ENCODE measurements at places on chromosomes 4 and X.

- DNase-seq = no peak
Measured at GRCh38 chr4:184408021-184408683, 66.2 kb downstream of the IRF2 start.

- DNase-seq = no peak
Measured at GRCh38 chr4:138598226-138598625, 356.1 kb upstream of the SLC7A11 start.

GRCh38 chrX:22340022-22340616 lies 67.4 kb downstream of the CBLL2 start:
- no peak for DNase-seq

DNA sequence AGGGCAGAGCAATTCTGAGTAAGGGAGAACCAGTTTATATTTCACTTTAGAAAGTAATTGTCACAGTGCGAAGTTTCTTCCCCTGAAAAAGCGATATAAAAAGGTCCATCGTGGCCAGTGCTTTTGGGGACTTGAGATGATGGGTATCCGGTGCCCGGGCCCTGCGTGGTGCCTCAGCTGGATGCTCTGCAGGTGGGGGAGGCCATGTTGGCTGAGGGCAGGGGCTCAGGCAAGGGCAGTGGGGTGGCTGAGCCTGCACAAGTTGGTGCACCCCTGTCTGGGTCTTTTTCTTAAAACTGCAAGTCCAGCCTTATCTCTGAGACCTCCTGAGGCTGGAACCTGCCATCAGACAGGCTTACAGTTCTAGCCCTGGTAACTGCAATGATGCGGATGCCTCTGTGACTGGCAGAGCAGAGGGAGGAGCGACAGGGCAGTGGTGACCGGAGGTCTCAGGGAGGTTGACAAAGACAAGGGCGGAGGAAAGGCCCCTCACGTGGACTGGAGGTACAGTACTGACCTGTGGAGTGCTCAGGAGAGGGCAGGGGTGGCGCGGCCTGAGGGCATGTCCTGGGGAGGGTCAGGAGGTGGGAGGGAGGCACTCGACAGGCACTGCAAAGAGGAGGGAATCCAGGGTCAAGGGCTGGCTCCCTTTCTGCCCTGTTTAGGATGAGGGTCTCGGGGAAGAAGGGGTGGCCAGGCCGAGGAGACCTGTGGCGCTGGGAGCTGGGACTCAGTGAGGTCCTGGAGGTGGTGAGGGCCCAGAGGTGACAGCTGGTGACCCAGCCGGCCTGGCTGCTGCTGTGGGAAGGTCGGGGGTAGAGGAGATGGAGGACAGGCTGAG lies 1.8 kb downstream of the RGS12 start:
- no peak for DNase-seq

- DNase-seq = no peak
Measured at GRCh38 chr4:4216648-4217047, 10.1 kb downstream of the OTOP1 start.

DNA sequence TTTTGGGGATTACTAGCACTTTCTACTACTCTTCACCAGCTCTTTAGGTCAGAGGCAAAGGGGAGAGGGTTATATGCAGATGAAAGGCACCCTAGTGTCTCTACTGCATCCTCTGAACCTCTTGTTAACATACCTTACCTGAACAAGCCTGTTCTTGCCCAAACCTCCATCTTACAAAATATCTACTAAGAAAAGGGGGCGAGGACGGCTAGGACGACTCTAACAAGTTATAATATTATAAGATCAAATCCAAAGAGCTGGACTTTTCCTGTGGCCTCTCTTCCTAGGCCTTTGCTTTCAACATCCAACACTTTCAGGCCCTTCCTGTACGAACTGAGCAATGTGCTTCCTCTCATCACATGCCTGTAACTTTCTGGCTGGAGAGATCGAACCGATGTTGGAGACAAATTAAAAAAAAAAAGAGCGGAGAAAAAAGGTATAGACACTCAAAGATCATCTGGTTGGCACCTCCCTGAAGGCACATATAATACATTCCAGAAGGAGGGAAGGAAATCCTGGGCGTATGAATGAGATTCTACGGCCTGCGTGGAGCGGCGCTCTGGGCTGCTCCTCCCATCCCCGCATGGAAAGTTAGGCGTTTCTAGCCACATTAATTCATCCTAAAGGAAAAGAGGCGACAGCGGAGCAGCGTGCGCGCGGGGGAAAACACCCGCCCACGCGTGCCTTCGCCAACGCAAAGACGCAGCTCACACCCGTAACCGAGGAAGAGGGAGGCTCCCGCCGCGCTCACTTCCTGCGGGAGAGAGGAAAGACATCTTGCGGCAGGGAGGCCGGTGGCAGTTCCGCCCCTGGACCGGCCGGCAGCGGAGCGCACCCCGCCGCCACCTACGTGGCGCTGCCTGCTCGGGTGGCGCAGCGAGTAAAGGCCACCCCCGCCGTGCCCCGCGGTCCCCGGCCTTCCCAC lies 808 bp downstream of the PRDM5 start:
- DNase-seq = no peak

DNA sequence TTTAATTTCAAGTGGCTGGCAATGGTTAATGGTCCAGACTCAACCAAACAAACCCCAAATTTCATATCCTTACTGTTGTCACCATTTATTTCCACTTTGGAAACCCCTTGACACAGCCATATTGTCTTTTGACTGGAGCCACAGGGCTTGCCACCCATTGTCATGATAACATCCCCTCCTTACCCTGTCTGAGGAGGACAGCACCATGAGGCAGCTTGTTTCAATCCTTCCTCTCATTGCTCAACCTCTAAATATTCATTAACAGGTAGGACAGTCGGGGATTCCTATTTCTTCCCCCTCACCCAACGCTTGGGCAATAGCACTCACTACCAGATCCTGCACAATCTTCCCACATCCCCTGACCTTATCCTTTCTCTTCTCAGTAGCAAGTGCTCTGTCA lies 92.1 kb downstream of the CEP135 start:
- DNase-seq = no peak

DNA sequence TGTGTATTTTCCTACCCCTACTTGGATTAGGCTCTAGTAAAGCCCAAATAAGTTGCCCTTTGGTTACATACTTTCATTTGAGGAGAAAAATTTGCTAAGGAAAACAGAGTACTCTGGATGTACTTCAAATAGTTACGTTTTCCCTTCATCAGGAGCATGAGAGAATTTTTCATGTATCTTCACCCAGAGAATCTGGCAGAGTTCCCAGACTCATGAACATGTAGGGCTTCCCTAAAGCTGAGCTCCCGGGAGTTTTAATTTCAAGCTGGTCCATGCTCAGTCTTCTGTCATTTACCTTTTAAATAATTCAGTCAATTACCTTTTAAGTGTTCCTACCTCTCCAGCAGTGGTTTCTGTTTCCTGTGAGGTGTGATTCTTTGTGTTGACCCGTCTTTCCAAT lies 367.5 kb upstream of the GRID2 start:
- DNase-seq = no peak

DNA sequence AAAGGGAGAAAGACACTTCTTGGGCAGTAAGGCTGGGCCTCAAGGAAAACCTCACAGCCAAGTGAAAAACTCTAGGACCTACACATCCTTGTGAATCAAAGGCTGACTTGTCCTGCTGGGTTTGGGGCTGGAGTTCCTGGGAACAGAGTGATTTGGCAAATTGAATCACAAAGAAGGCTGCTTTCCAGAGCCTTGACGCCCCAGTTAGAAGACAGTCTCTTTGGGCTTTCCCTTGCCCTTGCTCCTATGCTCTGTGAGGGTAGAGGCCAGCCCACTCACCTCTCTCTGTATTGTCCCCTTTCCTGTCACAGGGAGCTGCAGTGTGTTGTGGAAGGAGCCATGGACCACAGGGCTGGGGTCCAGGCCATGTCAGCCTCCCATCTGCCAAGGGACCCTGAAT lies 9.6 kb downstream of the AMER1 start:
- DNase-seq = no peak

GRCh38 chr4:110005461-110006056 lies 92.9 kb downstream of the EGF start:
- no peak for DNase-seq

GRCh38 chrX:44101281-44101680 lies 128.1 kb upstream of the NDP start:
- DNase-seq = no peak

GRCh38 chr4:101337688-101338087 lies 9.6 kb downstream of the PPP3CA start:
- DNase-seq = no peak

DNA sequence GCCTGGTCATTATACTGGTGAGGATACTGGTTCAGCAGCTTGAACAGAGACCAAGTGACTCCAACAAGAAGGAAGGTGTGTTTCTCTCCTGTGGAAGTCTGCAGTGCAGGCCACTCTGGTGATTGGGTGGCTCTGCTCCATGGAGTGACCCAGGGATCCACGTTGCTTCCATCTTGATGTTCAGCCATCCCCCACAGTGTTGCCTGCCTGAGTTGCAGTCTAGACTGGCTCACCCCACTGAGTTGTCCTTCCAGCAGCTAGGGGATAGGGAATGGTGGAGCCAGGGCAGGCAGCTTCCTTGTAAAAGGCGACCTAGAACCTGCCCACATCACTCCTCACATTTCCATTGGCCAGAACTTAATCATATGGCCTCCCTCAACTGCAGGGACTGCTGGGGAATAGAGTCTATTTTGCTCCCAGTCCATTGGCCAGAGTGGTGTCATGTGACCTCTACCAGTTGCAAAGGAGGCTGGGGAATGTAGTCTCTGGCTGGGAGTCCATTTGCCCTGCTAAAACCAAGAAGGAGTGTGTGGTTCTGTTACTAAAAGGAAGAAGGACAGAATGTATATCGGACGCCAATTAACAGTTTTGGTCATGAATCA lies 8.0 kb downstream of the MAN2B2 start:
- no peak for DNase-seq

- DNase-seq = no peak
Measured at GRCh38 chrX:46294234-46294633, 251.0 kb downstream of the ZNF674 start.

GRCh38 chr4:118360106-118360505 lies 7.3 kb upstream of the PRSS12 start:
- DNase-seq = no peak

DNA sequence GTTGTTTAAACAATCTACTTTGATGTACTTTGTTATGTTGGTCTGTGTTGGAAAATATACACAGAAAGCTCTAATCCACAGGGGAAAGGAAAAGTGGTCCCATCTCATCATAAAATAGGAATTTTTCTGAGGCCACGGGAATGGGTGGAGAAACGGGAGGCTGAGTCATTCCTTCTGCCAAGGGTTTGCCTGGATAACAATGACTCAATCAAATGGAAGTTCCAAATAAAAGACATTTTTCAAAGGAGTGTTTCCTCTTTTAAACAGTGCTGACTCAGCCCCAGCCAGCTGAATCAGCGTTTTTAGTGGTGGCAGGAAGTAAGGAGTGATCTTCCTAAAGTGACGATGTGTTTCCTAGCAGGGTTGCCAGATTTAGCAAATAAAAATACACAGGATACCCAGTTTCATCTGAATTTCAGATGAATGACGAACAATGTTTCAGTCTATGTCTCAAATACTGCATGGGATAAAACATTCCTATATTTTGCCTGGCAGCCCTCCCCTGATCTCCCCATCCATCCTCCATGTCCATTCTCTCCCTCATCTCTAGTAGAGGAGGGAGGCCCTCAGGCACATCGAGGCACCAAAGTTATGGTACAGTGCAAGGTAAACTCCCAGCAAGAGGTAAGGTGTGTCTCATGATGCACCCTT lies 345.4 kb upstream of the GATB start:
- no peak for DNase-seq

GRCh38 chr4:2689114-2689513 lies 67.0 kb downstream of the TNIP2 start:
- no peak for DNase-seq

GRCh38 chr4:102541697-102542096 lies 40.5 kb downstream of the NFKB1 start:
- no peak for DNase-seq

- no peak for DNase-seq
Measured at GRCh38 chr4:26462874-26463273, 27.4 kb downstream of the CCKAR start.

DNA sequence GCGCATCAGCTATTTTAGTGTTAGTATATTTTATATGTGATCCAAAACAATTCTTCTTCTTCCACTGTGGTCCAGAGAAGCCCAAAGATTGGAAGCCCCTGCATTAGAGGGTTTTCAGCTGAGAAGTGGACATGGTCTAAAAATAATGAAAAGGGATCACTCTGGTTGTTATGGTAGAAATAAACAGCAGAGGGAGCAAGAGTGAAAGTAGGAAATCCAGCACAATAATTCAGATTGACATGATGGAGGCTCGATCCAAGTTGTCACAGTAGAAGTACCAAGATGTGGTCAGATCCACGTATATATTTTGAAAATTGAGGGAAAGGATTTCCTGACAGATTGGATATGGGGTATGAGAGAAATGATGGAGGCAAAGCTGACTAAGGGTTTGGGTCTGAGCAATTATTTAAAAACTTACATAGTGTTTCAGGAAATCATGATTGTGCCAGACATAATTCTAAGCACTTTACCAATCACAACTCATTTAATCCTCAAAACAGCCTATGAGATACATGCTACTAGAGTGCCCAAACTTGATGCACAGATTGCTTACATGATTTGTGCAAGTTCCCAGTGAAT lies 17.0 kb upstream of the TMEM144 start:
- DNase-seq = no peak

DNA sequence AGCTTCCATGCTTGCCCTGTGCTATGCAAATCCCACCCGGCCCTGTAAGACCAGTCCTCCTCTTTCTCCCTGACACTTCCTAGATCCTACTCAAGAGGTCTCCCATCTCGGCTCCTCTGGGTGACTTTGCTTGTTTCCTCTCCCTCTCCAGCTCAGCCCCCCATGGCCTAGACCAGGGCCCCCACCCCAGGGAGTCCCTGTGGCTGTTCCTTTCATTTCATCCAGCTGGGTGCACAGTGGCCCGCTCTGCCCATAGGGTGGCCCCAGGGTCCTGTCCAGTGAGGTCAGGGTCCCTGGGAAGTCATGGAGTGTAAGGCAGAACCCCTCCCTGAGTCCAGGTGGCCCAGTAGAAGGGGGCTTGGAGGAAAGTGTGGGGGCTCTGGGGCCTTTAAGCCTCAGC lies 52.3 kb upstream of the NKX1-1 start:
- no peak for DNase-seq
